ENCODE measurements at places on chromosomes 7 and 10.

GRCh38 chr10:70738006-70738760, 47.0 kb downstream of the TBATA start:
- no peak for DNase-seq

DNA sequence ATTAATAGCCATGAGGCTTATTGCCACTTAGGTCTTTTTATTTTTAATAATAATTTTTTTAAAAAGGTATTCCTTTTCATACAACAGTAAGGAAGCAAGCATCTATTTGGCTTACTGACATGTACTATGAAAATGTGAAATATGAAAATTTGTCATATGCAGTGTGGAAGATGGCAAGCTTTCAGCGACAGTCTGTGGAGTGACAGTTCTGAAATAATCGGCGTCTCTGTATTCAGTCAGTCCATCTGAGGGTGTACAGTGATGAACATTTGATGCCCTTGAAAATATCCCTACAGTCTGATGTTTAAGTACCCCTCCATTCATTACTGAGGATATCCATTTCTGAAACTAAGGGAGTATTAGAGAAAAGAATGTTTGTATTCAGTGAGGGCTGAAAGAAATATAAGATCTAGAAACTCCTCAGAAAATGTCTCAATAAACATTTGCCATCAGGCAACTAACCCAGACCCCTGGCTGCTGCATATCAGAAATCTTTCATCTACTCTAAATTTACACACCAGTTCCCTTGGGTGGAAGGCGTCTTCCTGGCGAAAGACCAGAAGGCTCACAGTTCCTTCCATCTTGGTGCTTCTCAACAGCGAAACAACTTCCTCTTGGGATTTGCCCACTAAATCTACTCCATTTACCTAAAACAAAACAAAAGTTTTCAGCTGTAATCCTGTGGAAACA, 440.6 kb downstream of the PARD3 start:
- no peak for DNase-seq

DNA sequence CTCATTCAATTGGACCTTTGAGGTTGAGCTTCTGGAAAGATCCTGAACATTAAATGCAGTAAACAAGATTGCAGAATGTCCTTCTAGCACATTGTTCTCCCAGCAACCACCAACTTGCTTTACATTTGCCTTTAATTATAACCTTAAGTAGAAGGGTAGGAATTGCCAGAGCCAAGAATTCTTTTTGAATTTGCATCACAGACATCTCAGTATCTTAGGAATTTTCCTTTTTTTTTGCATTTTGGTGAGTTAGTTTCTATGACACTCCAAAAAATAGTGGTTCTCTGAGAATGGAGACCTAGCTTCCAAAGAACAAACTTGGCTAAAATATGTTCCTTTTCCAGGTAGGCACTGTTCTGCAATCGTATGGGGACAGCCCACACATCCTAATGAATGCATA, 456.0 kb downstream of the GATA3 start:
- no peak for DNase-seq

- no peak for DNase-seq
Measured at GRCh38 chr10:79320820-79321493, 26.3 kb upstream of the PPIF start.
